Activated CD4-positive, alpha-beta T cell treated with anti-CD3 and anti-CD28 coated beads, Interleukin-2, amount 50 U/mL, for 4 hours (primary cell): ENCODE measurements at places on chromosomes 7 and 10.

DNA sequence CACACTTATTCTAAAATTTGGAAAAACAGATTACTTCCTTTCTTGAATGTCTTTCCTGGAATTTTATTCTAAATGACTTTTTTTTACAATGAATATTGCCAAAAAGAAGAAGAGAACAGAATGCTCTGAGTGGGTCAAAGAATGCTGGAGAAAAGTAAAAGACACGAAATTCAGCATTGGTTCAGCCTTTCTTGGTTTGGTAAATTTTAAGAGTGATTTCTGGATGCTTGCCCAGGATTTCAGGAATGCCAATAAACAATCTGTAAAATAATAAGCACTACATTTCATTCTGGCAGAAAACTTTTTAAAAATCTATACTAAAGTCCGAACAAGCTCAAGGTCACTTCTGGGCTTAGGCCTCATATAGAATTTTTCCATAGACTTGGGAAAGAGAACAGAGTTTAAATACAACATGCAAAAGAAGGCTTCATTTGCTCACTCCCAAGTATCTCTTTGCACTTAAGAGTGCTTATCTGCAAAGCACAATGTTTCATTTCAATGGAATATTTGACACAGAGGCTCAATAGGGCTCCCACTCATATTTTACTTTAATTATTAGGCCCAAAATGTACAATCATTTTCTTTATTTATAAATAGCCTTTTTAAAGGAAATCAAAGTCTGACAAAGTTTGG, 359.5 kb upstream of the ANKRD30A start:
- DNase-seq = no peak

DNA sequence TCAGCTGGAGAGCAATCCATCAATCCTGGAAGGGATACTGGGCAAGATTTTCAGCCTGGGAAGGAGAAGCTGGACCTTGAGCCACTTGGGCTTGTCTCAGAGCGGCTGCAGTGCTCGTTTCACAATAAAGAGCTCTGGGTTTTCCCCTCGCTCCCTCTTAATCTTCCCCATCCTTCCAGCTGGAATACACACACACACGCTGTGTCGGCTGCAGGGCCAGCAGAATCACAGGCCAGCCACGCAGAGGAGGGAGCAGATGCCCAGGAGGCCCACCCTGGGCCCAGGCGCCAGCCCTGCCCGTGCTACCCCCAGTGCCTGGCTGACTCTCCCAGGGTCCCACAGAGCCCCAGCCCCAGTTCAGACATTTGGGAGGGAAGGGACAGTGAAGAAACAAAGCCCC, 255.1 kb downstream of the TNS3 start:
- DNase-seq = no peak

DNA sequence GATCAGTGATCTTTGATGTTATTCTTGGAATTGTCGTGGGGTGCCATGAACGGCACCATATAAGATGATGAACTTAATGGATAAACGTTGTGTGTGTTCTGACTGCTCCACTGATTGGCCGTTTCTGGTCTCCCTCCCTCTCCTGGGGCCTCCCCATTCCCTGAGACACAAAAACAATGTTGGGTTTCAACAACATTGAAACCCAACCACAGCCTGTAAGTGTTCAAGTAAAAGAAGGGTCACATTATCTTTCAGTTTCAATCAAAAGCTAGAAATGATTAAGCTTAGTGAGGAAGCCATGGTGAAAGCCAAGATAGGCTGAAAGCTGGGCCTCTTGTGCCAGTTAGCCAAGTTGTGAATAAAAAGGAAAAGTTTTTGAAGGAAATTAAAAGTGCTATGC, 19.5 kb downstream of the EN2 start:
- no peak for DNase-seq

- no peak for DNase-seq
Observed at GRCh38 chr7:33711231-33712019, 193.9 kb upstream of the BMPER start.

DNA sequence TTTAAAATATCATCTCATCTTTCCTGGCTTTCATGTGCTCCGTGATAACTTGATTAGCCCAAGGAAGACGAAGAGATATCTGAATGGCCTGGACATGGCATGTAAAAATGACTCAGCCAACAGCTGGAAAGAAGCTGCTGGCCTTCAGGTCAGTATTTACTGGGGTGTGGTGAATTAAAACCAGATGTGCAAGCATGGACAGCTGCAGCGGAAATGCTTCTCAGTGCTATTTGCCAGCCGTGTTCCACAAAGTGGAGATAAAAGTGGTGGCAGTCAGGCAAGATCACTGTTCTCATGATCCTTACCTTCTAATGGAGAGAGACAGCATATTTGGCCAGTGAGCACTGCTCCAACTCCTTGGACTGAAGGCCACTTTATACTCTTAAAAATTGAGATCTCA, 203.1 kb upstream of the VSTM2A start:
- DNase-seq = no peak

DNA sequence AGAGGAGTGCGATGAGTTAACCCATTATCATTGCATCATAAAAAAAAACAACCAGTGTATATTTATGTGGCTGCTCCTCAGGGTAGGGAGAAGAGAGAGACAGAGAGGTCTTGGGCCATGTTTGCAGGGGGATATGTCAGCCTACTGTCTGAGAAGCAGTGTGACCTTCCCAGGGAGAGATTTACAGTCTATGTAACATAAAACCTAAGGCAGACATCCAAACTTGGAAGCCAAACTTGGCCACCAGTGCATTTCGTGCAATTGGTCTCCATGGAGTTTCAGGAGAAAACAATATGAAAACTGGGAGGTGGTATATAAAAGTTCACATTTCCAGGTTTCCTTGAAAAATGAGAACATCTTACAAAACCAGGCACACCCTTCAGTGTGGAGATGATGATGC, 85.9 kb upstream of the CXCL12 start:
- DNase-seq = no peak
